ENCODE measurements at places on chromosomes 6 and 20. TPM values are rescaled to one million over a fixed set of nuclear protein-coding genes. Genes with fewer than 3 reads are reported as not detected.
A peak's percentile ranks its signal among the peaks of the same experiment; 100 is the strongest.

MSH5 gene
- polyA plus RNA-seq = 54.6 TPM

CD40 gene
- polyA plus RNA-seq = 3.8 TPM

C20orf202 gene
- polyA plus RNA-seq = 0.33 TPM

NRSN1 gene
- 0.44 TPM for polyA plus RNA-seq

CST8 gene
- polyA plus RNA-seq = not detected

PBOV1 gene
- polyA plus RNA-seq = 0.13 TPM

GRCh38 chr20:584971-585301, 25.2 kb downstream of the TCF15 start:
- DNase-seq = no peak

GRCh38 chr20:56513161-56514150, 11.1 kb upstream of the FAM209A start:
- DNase-seq = no peak

- DNase-seq = no peak
Observed at GRCh38 chr20:56565511-56565910, 32.5 kb downstream of the FAM209B start.

GRCh38 chr6:164294047-164294784, 879.7 kb downstream of the QKI start:
- no peak for DNase-seq

DNA sequence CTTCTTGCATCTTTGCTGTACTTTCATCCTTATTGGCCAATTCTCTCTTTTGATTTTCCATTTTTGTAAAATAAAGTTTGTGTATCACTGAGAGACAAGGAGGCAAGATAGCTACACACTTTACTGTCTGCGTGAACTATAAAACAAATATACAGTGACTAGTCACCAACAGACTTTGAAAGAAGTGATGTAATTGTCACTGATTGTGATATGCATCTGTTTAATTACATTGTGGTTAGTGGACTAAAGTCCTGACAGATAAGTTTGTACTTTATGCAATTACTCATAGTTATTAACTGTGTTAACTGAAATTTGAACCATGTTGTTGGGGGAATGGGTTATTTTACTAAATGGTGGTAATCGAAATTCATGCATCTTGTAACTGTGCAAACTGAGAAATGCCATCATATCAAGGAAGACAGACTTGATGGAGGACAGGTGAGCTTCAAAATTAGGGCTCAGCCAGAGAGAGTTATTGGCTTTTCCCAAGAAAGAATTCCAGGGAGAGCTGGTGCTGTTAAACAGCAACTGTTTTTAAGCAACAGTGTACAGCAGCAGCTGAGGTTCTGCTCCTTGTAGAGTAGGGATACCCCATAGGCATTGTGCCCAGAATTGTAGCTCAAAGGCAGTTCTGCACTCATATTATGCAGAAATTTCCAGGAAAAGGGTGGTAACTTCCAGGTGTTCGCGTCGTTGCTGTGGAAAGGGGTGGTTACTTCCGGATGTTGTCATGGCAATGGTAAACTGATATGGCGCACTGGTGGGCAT, 62.9 kb downstream of the EFHC1 start:
- no peak for DNase-seq

- no peak for DNase-seq
Observed at GRCh38 chr20:46773680-46774079, 64.2 kb downstream of the SLC2A10 start.

DNA sequence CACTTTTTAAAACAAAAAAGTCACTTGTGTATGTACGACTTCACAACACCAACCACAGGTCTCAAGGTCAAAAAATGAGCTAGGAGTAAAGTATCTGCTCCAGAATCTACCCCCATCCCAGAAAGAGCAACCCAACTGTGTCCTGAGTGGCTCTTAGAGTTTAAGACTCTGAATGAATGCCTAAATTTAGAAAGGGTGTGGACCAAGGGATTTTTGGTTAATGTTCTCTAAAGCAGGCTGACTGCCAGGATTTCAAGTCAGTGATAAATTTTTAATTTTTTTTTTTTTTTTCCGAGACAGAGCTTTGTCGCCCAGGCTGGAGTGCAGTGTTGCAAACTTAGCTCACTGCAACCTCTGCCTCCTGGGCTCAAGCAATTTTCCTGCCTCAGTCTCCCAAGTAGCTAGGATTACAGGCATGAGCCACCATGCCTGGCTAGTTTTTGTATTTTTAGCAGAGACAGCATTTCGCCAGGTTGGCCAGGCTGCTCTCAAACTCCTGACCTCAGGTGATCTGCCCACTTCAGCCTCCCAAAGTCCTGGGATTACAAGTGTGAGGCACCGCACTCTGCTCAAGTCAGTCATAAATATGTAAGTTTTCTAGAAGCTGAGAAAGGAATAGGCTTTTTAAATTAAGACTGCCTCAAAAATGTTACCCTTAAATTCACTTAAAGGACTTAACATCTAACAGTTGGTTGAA, 20.2 kb downstream of the STAU1 start:
- DNase-seq = no peak

GRCh38 chr6:64904616-64905015, 802.4 kb downstream of the EYS start:
- DNase-seq = no peak

- no peak for DNase-seq
Observed at GRCh38 chr6:134943522-134944111, 6.3 kb downstream of the ALDH8A1 start.

- DNase-seq = no peak
Observed at GRCh38 chr6:118743746-118744145, 92.4 kb upstream of the CEP85L start.

DNA sequence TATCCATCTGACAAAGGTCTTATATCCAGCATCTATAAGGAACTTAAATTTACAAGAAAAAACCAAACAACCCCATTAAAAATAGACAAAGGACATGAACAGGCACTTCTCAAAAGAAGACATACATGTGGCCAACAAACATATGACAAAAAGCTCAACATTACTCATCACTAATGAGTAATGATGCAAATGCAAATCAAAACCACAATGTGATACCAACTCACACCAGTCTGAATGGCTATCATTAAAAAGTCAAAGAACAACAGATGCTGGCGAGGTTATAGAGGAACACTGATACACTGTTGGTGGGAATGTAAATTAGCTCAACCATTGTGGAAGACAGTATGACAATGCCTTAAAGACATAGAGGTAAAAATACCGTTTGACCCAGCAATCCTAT, 13.9 kb downstream of the MACROD2 start:
- DNase-seq = no peak

DNA sequence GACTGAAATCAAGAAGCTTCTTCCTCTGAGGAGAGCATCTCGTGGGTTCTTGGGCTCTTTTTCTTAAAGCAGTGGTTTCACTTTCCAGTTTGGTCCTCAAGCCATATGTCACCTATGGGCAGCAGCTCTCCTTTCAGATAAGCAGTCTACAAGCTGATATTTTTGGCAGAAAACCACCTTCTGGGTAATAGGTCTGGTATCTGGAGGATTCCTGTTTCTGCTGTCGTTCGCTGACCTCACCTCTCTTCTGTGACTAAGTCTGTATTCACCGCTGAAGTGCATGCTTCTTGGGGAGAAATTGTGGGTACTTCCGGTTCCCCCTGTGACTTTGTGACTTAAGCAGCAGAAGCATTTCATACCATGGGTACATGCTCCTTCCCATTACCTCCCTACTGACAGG, 193.6 kb downstream of the EDN1 start:
- no peak for DNase-seq

DNA sequence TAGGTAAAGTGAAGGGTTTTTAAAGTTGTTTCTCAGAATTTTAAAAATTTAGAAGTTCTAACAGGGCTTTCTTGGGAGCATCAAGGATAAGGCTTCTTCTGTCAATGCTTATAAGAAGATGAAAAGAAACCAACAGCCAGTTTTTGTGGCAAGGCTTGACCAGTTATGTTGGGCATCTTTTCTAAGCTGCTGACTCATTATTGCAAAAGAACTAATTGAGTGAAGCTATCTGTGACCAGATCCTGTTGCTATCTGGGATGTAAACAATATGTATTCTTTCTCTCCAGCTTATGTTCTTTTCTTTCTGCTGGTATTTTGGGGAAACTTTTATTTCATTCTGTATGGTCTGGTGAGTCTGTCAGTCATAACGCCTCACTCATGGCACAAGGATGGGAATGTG, 643.8 kb downstream of the HDGFL1 start:
- no peak for DNase-seq

- DNase-seq = peak; percentile 80
Observed at GRCh38 chr20:45833030-45833882, at the start of gene SNX21. Gene SNX21 (plus strand): TSS chr20:45833799. CDS start chr20:45833920, 121 bp downstream.

Data from renal pelvis (tissue), 12 donors.